NCI-H774 (cell line): ENCODE measurements at places on chromosomes 11 and 22.

GRCh38 chr11:31922450-31922849 lies 111.3 kb upstream of the PAX6 start:
- no peak for DNase-seq

DNA sequence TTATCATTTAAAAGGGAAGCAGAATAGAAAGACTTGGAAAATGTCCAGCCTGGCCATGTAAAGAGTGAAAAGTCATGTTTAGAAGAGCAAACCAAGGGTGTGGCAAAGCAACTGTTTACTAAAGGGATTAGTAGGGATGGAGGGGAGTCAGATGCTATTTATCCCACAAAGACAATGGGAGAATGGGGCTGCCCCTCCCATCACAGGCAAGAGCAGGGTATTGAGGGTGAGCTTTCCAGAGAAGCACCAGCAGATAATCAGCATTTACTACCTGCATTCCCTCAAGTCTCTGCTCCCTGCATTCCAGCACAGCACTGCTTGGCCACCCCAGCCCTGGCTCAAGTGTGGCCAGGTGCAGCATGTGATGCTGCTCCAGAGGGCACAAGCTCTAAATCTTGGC lies 18.5 kb upstream of the QSER1 start:
- no peak for DNase-seq

DNA sequence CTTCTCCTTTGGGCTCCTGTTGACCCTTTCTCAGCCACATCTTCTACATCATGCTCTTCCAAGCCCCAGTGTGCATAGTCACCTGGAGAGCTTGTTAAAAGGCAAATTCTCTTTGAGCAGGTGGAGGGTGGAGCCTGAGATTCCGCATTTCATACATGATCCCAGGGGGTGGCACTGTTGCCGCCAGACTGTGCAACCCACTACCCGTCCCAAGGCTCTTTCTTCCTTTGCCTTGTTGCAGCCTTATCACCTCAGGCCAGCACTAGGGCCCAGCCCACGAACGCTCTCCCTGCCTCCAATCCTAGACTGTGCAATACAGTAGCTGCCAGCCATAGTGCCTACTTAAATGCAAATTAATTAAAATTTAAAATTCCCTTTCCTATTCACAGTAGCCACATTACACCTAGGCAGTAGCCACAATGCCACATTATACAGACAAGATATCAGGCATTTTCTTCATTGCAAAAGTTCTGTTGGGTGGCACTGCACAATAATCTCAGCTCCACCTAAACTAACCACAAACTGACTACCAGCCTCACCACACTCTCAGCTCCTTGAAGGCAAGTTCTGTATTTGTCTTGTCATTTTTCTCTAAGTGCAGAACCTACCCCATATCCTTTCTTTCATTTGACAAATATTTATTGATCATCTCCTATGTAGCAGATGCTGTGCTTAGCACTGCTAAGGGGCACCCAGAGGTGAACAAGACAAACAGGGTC lies 4.6 kb upstream of the KCNJ5 start:
- DNase-seq, result no peak

GRCh38 chr22:48528221-48528915 lies 1299.3 kb downstream of the BRD1 start:
- peak; percentile 1 for DNase-seq

DNA sequence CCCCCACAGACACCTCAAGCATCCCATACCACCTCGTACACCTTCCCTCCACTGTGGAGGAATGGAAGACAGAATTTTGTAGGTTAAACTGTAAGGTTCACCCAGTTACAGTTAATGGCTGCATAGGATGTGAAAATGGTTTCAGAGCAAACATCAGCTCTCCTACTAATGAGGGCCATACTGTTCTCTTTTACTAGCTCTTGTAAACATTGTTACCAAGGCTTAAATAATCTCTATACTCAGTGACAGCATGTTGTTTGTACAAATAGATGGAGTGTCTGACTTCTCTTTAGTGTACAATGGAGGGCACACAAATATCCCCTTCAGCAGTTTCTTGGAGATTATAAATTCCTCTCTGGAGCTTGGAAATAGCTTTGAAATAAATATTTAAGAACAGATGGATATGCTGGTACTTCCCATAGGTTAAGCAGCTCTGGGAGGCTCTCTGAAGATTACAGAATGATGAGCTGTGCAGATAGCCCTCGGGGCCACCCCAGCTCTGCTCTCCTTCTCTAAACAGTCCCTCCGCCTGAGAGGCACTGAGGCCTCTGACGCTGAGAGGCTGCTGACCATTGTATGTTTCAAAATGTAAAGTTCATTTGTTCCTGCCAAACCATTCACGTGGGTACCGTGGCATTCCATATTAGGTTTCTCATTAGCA lies 25.7 kb downstream of the TTC12 start:
- peak; percentile 38 for DNase-seq

- DNase-seq, result no peak
Observed at GRCh38 chr11:70078095-70078780, at the start of gene ANO1. Gene ANO1, plus strand, starts transcription at chr11:70078317. Its CDS starts 290 bp downstream, at chr11:70078607.

GRCh38 chr11:113564527-113565130 lies 89.4 kb upstream of the DRD2 start:
- DNase-seq, result no peak

DNA sequence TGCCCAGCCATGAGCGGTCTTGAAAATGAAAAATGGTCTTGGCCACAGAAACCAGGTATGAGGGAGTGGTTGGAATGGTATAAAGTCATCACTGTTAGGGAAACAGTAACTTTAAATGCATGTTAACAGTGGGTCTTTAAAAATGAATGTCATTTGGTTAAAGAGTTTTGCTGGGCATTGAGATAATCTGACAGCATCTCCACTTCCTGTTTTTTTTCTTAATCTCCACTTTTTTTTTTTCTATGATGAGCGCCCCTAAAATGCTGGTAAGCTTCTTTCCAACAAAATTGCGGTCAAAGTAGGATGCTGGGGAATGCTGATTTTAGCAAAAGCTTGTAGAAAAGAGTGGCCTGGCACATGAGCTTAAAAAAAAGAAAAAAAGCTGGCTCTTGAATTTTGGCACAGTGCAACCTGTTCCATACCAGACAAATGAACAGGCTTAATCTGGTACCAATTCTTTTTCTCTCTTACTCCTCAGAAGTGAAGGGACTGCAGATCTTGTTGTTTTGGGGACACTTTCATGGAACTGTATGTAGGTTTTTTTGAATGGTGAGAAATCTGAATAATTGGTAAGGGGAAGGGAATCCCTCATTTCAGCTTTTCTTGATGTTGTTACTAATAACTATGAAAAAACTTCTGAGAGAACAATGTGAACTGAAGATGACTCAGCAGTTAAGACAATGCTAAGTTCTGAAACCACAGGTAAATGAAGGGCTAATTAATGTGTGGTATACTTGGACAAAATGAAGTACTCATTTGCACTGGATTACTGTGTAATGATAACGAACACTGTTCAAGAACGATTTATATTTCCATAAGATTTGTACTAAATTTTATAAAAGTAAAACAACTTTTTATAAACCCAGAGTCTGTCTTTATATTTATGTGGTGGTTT lies 3.1 kb upstream of the ARHGEF12 start:
- no peak for DNase-seq

DNA sequence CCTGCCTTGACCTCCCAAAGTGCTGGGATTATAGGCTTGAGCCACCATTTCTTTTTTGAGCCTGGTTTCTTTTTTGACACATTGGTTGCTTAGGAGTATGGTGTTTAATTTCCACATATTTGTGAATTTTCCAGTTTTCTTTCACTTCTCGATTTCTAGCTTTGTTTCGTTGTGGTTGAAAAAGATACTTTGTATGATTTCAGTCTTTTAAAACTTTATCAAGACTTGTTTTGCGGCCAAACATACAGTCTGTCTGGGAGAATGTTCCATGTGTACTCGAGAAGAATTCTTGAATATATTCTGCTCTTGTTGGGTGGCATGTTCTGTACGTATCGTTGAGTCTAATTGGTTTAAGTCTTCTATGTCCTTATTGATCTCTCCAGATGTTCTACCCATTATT lies 20.8 kb downstream of the SHANK3 start:
- DNase-seq, result no peak

GRCh38 chr11:10285148-10285802 lies 8.7 kb downstream of the SBF2 start:
- DNase-seq, result no peak

- no peak for DNase-seq
Observed at GRCh38 chr11:8025123-8025522, 38.0 kb downstream of the EIF3F start.

- no peak for DNase-seq
Observed at GRCh38 chr22:37819105-37819433, 4.1 kb upstream of the GALR3 start.

- DNase-seq, result no peak
Observed at GRCh38 chr22:49907807-49908206, 10.4 kb downstream of the ALG12 start.

- no peak for DNase-seq
Observed at GRCh38 chr22:23237841-23238240, 57.5 kb downstream of the BCR start.

DNA sequence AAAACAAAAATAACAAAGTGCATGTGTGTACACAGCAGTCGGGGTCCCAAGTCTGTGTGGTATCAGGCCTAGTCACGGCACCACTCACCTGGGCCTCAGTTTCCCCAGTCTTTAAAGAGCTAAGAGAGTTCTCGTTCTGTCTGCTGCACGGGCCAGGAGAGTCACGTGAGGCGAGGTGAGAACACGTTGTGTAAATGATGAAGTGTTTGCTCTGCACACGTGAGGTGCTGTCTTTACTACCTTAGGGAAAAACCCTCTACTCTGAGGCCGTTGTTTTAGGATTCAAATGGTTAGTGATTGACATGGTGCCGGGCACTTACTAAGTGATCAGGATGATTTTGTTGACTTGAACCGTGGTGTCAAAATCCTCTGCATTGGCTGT lies 86.5 kb upstream of the PPARA start:
- no peak for DNase-seq

GRCh38 chr11:85798361-85798760 lies 12.6 kb downstream of the SYTL2 start:
- no peak for DNase-seq

- no peak for DNase-seq
Observed at GRCh38 chr22:20793748-20794649, 20.1 kb downstream of the SERPIND1 start.

- no peak for DNase-seq
Observed at GRCh38 chr11:75813124-75813523, 1.9 kb upstream of the UVRAG start.

DNA sequence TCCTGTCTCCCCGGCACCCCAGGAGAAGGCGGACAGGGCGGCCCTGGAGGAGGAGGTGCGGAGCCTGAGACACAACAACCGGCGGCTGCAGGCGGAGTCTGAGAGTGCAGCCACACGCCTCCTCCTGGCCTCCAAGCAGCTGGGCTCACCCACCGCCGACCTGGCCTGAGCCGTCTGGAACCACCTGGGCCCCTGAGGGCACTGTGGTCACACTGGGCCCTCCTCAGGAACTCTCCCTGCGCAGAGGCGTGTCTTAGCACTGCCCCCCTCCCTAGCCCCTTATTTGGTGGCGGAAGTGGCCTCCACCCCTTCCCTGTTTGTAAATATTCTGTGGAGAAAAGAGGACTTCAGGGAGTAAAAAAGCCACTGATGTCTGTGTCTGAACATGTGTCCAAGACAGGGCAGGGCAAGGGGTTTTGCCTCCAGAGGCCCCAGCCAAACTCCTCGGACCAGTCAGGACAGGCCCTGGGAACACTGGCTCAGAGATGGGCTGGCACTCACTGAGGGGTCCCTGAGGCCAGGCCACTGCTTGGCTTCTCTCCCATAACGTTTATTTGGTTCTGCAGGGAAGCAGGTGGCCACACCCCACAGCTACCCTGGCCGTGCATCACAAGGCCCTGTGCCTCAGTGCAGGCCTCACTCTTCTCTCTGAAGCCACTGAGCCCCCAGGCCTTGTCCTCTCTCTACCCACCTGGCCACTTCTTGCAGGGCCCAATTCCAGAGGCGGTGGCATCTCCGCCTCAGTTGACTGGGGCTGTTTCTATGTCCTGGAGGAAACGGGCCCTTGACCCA lies 12.0 kb downstream of the RELA start:
- DNase-seq, result no peak

DNA sequence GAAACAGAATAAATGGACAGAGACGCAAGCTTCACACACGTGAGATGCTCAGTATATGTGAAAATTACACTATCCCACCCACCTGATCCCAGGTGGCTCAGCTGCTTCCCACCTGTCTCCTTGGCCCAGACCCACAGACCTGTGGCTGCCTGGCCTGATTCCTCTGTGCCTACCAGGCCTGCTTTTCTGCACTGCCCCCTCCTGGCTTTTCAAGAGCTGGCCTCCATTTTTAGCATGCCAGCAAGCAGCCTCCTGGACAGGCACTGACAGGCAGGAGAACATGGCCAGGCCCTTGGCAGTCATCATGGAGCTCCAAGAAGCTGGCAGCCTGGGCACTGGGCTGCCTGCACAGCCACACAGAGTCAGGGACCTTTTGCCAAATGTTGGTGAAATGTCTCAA lies 79.5 kb upstream of the HMGXB4 start:
- no peak for DNase-seq

GRCh38 chr11:68978931-68979594 lies 1.7 kb downstream of the MRGPRD start:
- no peak for DNase-seq

DNA sequence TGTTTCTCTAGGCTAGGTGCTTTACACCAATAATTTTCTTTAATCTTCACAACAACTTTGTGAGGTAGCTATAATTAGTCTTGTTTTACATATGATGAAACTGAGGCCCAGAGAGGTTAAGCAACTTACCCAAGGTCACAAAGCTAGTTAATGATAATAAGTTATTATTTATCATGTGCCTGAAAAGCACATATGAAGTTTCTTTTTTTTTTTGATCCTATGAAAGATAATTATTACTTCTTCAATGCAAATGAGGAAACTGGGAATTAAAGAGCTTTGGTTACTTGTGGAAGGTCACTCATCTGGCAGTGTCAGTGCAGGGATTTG lies 22.8 kb downstream of the STIM1 start:
- no peak for DNase-seq

DNA sequence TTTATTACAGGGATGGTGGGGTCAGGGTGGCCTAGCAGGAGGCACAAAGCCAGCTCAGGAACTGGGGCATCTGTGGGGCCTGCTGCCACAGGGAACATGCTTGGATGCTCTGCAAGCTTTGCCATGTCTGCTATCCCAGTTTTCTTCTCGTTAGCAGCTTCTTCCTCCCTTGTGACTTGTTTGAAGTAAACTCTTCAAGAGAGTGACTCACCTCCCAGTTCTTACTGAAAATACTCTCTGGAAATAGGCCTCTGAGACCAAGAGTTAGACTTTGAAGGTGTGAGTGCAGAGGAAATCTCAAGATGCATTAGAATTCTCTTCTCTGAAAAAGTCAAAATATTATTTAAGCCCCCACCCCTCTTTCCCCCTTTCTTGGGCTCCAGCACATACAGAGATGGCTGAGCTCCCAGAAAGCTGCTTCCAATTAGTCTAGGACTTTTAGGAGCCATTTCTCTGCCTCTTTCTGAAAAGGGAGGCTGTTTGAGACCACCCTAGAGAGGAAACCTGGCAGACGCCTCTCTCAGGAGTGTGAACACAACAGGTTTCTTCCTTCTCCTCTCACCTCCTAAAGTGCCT lies 15.1 kb downstream of the CWC15 start:
- DNase-seq, result no peak
